ENCODE measurements at places on chromosomes 16 and 17.

DNA sequence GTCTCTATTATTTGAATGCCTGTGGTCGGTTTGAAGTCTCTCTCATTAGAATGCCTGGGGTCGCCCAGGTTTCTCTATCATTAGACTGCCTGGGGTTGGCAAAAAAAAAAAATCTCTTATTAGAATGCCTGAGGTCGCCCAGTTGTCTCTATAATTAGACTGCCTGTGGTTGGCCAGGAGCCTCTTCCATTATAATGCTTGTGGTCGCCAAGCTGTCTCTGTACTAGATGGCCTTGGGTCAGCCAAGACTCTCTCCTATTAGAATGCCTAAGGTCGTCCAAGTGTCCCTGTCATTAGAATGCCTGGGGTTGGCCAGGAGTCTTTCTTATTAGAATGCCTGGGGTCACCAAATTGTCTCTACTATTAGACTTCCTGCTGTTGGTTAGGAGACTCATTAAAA lies 2228.4 kb downstream of the TP53TG3F start:
- no peak for DNase-seq

DNA sequence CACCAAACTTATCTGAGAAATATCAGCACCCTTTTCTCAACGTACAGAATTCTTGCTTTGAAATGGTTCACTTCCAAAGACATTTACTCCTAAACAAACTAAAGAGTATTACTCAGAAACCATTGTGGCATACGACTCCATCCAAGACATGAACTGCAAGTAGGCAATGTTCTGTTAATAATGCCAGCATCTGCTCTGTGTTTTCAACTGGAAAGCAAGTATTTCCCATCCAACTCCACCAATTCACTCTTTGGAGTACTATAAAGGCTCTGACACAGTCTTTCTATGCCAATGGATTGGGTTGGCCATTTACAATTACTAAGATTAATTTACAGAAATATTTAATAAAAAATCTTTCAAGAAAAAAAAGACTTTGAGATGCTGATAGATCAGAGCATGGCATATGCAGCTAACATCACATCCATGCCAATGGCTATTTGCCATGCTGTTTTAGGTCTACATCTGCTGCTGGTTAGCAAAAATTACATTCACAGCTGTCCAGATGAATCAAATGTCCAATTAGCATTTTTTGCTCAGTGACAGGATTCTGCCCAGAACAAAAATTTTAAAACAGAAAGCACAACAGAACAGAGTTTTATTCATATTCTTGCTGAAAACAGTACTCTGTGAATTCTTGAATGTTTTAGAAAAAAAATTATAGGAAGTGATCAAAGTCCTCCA lies 65.9 kb upstream of the HLF start:
- no peak for DNase-seq

DNA sequence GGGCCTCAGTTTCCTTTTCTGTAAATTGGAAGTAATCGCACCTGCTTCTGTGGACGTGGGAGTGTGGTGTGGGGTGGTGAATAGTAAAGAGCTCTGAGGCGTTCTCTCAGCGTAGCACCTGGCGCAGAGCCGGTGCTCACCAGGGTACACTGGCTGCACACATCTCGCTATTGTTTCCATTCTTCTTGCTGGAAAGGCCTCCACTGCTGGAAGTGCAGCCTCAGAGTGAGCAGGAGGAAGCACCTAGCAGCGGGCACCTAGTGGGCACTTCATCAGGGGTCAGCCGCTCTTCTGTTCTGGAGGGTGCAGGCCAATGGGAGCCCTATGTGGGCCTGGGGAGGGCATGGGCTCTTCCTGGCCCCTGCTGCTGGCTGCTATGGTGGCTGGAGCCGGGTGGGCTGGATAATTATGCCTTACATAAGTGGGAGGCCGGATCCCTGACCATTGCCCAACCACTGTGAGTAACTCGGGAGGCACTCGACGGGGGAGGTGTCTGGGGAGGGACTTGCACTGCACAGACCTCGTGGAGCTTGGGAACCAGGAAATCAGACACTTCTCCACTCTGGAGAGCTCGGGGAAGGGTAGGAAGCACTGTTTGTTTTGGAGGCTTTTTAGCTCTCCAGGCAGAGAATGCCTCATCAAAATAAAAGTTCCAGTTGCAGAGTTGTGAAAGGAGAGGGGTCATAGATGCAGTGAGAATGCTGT lies 1.7 kb downstream of the MAP2K3 start:
- peak; percentile 91 for DNase-seq

DNA sequence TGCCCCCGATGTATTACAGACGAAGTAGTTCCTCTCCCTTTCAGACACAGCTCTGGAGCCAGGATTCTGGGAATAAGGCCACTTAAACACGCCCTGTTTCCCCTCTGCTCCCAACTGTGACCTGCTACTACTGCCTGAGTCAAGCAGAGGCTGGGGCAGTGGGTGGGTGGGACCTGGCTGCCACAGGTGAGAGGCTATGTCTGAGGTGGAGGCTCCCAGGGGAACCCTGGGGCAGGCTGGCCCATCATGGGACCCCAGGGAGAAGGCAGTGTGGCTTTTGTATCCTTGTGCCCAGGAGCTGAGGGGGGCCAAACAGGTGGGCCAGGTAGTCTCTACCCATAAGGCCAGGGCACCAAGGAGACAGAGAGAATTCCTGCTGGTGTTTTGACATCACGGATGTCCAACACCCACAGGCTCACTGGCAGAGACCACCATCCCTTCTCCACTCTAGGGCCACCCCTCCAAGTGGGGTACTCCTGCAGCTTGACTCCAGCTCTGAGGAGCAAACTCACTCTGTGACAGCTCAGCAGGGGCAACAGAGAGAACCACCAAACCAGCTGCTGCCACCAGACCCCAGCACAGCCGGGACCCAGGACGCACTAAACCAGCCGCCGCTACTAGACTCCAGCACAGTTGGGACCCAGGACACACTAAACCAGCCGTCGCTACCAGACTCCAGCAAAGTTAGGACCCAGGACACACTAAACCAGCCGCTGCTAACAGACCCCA lies 105.3 kb upstream of the SMURF2 start:
- no peak for DNase-seq

DNA sequence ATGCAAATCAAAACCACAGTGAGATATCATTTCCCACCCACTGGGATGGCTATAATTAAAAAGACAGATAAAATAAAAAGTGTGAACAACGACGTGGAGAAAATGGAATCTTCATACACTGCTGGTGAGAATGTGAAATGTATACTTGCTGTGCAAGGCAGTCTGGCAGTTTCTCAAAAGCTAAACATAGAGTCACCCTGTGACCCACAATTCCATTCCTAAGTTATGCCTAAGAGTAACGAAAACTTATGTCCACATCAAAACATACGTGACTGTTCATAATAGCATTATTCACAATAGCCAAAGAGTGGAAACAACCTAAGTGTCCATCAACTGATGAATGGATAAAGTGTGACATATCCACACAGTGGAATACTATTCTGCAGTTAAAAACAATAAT lies 38.1 kb upstream of the VPS4A start:
- DNase-seq = no peak

- DNase-seq = no peak
These were observed 89.8 kb upstream of the PIRT start for GRCh38 chr17:10927712-10928111.

DNA sequence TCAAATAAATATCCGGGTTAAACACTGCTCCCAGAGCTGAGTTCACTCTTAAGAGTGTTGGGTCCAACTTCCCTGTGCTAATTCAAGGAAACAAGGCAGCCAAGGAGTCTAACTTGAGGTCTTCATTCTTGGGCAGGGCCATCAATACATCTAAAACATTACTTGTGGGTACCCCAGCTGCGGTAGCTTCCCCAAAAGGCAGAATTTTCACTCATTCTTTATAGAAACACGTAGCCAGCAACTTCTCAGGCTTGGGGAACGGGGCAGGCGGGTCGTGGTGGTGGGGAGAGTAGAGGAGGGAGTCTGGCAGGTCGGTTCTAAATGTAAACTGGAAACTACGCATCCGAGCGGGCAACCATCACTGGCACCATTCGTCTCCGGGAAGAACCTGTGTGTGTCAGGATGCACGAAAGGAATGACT lies 666 bp upstream of the METTL9 start:
- no peak for DNase-seq

GRCh38 chr17:62722625-62723024 lies 85.5 kb downstream of the MARCHF10 start:
- DNase-seq = no peak

DNA sequence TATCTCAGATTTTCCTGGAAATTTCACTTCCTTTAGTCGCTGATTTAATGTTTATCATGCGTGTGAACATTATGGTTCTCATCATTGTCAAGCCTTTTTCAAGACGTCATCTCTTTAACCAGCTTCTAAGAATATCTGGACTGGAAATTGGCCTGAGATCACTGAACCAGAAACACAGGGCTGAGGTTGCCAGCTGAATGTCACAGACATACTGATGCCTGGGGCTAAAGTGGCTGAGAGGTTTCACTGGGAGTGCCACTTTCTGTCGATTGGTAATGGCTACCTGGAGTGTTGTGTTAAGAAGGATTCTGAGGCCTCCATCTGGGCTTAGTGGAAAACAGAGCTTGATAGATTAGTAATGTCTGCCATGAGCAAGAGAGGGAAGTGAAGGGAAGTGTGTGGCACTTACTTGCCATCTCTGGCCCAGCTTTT lies 54.2 kb downstream of the CRISPLD2 start:
- no peak for DNase-seq

GRCh38 chr16:53598511-53599275 lies 95.7 kb upstream of the AKTIP start:
- DNase-seq = no peak

GRCh38 chr16:88438084-88438870 lies 14.8 kb upstream of the ZFPM1 start:
- DNase-seq = no peak

GRCh38 chr16:54027995-54028394 lies 258.6 kb downstream of the IRX3 start:
- no peak for DNase-seq

DNA sequence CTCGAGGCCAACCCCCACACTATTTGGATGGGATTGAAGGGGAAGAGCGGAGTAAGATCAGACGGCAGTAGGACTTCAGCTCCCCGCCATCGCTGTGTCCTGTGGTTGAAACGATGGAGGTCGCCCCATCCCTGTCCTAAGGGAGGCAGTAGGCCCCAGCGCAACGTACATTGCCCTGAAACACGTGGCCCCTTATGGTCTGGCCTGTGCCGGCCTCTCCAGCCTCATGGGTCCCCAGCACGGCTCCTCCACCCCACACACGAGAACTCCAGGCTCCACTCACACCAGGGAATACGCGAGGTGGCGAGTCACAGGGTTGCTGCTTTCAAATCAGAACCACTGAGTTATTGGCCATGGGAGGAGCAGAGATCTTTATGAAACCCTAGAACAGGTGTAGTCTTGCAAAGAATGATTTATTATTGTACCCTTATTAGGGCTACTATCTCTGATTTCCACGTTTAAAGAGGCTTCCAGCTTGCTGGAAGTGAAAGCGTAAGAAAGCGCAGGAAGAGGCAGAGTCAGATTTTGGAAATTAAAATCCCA lies 669 bp upstream of the DCTPP1 start:
- no peak for DNase-seq

DNA sequence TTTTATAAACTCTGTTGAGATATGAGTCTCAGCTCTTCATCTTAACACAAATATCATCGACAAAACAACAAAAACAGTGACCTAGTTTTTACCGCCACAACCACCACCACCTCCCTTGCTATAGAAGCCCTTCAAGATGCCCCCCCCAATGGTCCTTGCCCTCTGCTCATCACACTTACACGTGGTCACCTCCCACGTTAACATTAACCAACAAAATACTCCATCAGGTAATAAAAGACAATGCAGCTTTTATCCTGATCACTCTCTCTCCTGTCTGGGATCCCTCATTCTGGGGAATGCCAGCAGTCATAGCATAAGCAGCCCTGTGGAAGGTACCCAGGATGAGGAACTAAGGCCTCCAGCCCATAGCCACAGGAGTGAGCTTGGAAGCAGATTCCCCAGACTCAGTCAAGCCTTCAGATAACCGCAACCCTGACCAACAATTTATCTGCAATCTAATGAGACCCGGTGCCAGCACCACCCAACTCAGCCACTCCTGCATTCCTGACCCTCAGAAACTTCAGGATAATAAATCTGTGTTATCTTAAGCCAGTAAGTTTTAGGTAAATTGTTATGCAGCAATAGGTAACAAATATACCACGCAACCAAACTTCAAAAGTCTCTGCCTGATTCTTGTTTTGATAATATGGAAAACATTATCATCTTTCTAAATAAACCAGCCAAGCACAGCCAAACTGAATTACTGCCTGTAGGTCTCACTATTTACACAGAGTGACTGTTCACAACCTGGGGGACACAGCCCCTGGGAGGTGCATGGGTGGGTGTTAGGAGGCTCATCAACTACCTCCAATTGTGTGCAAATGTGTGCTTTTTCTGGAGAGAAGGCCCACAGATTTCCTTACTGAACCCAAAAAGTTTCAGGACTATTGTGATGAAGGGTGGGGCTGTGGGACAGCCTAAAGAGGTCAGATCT lies 6.1 kb downstream of the PECAM1 start:
- DNase-seq = no peak
